ENCODE measurements at places on chromosomes 11 and 22.

DNA sequence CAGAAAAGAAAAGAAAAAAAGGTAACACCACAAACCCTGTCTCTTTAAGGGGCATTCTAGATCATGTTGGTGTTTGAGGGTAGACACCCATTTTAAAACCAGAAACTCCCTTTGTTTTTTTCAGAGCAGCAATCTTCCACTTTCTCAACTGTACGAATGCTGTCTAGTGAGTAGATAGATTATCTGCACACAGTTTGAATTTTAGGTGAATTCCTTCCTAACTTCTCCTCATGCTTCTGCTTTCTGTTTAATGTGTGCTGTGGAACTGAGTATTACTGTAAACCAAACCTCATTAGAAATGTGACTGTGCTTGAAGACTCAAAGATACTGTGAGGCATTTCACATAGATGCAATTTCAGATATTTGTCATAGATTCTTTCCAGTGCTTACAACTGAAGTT is 102.4 kb downstream of the PRMT3 start:
- no peak for DNase-seq

GRCh38 chr11:58914821-58915543 is 24.3 kb upstream of the GLYATL1 start:
- no peak for DNase-seq

DNA sequence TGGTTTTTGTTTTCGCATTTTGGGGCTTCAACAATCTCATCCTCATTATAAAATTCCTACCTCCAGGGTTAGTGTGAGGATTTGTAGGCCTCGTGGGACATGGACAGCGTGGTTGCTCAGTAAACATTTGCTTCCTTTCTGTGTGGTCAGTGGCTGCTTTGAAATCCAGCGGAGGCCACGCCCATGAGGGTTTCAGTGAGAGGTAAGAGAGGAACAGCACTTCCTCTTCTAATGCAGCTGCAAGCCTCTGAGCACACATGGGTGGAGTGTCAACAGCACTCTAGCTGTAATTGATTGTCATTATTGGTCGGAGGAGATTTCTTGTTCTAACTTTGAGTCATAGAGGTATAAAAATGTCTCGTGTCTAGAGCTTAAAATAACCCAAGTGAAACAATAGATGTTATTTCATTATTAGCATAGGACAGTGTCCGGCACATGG is 6.0 kb upstream of the ARHGAP42 start:
- DNase-seq, result no peak

- DNase-seq, result no peak
Measured at GRCh38 chr11:2555891-2556290, 111.1 kb downstream of the KCNQ1 start.

GRCh38 chr11:61091373-61092279 is 10.7 kb upstream of the CD5 start:
- DNase-seq, result no peak

DNA sequence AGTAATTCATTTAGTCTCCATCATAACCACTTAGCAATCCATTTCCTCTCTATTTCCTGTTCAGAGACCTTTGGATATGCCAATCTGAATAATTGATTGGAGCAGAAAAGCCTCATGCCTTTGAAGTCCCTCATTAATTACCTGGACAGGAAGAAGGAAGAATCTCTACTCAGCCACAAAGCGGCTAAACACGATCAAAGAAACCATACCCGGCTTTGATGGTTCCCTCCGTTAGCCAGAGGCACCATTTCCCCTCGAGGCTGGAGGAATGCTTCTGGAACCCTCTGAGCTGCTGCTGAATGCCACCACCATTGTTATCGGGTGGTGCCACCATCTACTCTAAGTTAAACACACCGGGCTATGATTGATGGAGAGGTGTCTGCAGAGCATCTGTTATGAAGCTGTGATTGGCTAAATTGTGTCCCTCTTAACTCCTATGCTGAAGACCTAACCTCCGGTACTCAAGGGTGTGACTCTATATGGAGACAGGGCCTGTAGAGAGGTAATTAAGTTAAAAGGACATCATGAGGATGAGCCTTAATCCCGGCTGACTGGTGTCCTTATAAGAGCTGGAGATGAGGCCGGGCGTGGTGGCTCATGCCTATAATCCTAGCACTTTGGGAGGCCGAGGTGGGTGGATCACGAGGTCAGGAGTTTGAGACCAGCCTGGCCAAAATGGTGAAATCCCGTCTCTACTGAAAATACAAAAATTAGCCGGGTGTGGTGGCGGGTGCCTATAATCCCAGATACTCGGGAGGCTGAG is 168.6 kb downstream of the CTTN start:
- no peak for DNase-seq

Measured in hematopoietic multipotent progenitor cell treated with erythropoietin and hydrocortisone succinate and interleukin-3 and kit ligand, for 17 days (in vitro differentiated cells).